CD4-positive, alpha-beta T cell treated with Interleukin-12 subunit alpha and Interleukin-12 subunit beta, for 1 hour (primary cell): ENCODE measurements at places on chromosomes 11 and 22.

- no peak for DNase-seq
Measured at GRCh38 chr11:36098087-36098486, 154.2 kb downstream of the LDLRAD3 start.

DNA sequence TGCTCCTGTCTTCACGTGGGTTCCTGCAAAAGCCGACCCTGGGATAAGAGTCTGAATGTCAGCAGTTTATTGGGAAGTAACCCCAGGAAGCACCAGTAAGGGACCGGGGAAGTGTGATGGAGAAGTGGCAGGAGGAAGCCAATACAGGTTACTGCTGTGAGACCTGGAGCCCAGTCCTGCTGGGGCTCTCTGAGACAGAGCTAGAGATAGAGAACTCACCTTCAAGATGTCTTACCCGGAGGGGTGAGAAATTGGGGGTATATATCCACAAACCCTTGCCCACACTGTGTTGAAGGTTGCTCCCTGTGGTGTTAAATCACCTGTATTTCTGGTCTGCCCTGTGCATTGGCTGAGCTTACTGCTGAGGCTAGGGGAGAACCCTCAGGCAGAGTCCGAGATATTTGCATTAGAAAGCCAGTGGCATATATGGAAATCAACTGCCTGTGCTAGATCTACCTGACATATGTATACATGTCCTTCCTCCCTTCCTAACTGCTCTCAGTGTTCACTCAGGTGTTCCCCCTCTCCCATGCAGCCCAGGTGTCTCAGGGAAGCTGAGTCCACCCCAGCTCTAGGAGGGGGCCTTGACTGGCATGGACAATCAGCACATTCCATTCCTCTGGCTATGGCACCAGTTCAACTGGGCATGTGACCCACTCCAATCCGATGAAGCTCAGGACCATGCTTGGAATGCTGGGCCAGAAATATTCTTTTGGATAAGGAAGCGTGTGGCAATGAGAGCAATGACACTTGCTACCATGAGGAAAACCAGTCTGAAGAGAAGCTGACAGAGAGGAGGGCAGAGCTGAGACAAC lies 6.8 kb upstream of the MICAL2 start:
- no peak for DNase-seq

GRCh38 chr22:39908136-39908535 lies 7.3 kb downstream of the GRAP2 start:
- no peak for DNase-seq

GRCh38 chr11:119728651-119729580 lies at the start of gene NECTIN1:
TSS of gene NECTIN1 (minus strand) at chr11:119729200. CDS start at chr11:119728553, 647 bp downstream.
- peak; percentile 84 for DNase-seq

DNA sequence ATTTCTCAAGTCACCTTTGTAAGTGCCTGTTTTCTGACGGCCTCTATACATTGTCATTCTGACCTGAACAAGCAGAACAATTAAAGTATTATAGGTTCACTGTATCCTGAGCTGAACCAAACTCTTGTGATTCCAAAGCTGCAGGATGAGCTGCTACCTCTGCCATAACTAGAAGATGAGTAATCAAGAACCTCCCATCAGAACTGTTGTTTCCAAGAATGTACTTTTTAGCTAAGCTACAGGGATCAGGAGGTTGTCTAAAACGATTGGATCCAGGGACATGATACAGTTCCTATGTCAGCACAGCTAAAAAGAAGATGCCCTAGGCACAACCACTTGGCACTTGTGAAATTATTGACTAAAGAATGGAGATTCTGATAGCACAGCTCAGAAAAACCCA lies 288.4 kb upstream of the CCDC90B start:
- DNase-seq = no peak

DNA sequence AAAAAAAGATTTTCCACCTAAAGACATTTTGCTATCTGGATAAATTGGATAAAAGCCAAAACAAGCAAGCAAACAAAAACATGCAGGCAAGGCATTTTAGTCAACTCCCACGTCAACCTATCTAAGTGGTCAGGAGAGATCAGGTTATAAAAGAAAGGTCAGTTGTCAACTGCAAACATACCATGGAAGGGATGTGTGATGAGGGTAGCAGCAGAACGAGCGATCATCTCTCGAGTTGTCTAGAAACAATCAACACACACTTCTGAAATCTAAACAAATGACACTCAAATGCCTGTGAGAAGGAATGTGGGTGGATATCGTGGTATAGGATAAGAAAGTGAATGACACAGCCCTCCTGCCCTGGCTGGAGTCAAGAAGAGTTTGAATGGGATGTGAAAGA lies 10.9 kb downstream of the MTCH2 start:
- DNase-seq = no peak

DNA sequence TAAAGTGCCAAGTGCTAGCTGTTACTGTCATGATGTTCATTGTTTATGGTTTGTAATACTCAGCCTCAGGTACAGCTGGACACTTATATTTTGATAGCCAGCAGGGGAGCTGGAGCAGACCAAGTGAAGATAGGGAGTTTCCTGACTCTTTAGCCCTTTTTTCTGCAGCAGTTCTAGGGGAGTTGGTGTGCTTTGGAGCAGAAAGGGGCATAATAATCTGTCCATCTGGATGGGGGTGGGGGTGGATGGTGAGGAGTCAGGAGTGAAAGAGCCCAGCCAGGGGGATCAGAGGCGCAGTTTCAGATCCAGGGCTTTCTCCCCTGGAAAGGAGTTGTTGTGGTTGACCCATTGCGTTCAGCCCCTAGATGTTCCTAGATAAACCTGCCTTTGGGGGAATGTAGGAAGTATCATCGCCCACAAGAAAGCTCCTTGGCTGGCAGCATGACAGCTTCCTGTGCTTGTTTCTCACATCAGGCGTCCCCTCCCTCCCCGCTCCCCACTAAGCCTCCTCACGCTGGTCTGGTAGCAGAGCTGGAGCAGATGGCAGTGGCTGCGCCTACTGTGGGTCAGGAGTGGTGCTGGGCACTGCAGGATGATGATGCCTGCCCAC lies 41.9 kb downstream of the MED15 start:
- DNase-seq = peak; percentile 70

GRCh38 chr11:121692236-121692635 lies 239.5 kb upstream of the SORL1-AS1 start:
- DNase-seq = no peak

- DNase-seq = no peak
Measured at GRCh38 chr11:110505528-110506284, 76.0 kb downstream of the FDX1 start.

DNA sequence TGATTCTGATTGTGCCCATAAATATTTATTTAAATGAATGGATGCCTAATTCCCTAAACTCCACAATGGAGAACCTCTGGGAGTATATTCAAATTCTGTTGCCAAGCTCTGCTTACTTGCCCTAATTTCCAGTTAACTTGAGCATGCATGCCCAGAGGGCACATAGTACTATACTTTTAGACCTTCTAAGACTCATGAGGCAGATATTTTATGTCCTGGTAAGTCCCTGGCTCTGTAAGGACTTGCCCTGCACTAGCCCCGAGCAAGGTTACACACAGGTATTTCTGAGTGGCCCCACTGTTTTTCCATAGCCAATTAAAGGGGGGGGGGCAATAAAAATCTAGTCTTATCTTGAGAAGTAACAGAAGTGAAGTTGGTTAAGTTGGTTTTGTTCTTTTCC lies 21.1 kb upstream of the CAPRIN1 start:
- DNase-seq = no peak

- no peak for DNase-seq
Measured at GRCh38 chr11:35536470-35536869, 11.1 kb upstream of the PAMR1 start.

DNA sequence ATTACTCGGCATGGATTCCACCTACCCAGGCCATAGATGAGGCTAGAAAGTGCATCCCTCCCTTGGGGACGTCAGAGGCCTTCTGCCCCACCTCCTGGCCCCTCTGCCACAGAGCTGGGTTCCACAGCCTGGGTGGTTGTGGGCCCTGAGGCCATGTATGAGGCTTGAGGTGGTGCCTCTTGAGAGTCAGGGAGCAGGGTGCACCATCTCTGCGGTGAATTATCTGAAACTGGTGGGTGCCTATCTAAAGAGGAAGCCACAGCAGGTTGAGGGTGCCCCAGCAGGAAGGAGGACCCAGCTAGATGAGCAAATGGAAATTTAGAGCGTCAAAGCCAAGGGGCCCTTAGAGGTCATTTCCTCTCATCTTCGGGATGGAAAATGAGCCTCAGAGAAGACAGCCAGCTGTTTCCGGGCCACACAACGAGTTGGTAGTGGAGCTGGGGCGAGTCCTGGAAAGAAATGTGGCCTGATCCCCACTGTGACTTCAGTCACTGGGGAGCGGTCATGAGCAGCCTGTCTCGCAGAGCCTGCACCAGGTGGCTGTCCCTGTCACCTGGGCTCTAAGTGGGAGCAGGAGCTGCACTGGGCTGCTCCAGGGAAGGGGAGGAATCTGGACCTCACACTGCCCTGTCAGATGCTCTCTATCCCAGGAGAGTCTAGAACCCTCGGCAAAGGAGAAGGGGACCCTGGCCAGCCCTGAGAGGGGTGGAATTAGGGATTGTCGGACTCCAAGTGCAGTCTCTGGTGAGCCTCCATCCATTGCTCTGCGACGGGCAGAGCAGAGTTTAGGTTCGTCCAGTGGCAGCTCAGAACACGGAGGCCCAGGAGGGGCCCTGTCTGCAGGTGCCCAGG lies 7.3 kb downstream of the ADORA2A start:
- peak; percentile 79 for DNase-seq

DNA sequence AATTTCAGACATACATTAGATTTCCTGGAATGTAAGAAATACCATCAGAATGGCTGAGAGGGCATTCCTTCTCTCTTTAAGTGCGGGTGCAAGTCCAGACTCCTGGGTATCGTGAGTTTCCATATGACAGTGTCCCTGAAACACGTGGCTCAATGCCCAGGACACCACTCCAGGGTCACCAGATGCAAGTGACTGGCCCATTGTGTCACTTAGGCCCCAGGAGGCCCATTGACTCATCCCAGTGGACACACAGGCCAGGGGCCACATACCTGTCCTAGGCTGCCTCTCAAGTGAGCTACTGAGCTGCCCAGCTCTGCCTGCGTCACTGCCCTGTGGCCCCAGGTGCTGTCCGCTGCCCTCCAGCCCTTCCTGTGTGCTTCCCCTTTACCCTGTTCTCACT lies 18.5 kb downstream of the FBLN1 start:
- no peak for DNase-seq

DNA sequence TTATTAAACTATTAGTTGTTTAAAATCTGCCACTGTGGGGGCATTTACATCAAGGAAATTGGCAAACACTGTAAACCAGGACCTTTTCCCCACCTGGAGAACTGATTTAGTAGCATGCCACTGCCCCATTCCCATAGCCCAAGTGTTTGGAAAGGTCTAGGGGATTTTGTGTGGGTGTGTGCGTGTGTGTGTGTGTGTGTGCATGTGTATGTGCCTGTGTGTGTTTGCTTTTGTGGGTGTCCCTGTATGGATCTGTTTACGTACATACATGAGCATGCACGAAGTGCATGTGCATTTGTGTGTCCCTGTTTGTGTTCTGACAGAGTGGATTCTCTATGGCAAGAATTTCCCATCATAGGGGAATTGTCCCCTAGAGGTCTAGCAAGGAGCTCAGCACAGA lies 62.7 kb upstream of the LMO1 start:
- DNase-seq = no peak

DNA sequence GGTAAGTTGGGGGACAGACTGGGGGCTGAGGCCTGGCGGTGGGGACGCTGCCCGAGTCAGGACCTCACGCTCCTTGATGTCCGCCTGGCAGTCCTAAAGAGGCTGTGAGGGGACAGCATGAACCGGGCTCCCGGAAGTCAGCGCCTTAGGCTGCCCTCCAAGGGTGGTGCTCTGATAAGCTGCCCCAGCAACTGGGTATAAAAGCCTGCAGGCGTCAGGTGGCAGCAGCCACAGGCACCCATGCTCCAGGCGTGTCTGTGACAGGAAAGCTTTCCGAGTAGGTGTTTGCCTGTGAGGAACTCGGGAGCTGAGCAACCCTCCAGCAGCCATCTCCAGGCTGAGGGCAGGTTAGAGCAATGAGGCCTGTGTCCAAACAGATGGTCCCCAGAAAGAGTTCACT lies 53.0 kb downstream of the ST3GAL4 start:
- DNase-seq = no peak

- no peak for DNase-seq
Measured at GRCh38 chr11:11407065-11407762, 54.2 kb upstream of the CSNK2A3 start.

- peak; percentile 18 for DNase-seq
Measured at GRCh38 chr22:39237318-39238100, 7.3 kb downstream of the PDGFB start.

DNA sequence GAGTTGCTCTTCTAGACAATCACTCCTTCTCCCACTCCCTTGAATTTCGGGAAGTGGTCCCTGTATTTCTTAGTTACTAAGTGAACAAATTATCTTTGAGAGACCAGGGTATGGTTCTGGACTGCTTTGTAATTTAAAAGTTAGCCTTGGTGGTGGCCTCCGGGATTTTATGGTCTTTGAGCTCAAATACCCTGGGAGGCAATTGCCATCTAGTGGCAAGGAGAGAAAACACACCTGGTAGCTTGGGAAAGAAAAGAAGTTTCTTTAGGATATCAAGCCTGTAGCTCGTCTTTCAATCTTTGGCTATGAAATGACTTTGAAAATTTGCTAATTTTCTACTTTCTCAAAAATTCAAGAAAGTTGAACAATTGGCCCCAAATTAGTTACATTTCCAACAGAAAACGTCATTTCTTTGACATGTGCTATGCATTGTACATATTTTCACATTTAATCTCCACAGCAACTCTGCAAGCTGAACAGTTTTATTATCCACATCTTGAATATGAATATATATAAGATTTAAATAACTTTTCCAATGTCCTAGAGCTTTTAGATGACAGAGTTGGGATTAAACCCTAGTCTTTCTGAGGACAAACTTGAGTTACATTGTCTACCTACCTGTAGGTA lies 39.1 kb downstream of the MMP27 start:
- peak; percentile 37 for DNase-seq

GRCh38 chr11:44967930-44968496 lies 17.3 kb upstream of the TP53I11 start:
- no peak for DNase-seq

DNA sequence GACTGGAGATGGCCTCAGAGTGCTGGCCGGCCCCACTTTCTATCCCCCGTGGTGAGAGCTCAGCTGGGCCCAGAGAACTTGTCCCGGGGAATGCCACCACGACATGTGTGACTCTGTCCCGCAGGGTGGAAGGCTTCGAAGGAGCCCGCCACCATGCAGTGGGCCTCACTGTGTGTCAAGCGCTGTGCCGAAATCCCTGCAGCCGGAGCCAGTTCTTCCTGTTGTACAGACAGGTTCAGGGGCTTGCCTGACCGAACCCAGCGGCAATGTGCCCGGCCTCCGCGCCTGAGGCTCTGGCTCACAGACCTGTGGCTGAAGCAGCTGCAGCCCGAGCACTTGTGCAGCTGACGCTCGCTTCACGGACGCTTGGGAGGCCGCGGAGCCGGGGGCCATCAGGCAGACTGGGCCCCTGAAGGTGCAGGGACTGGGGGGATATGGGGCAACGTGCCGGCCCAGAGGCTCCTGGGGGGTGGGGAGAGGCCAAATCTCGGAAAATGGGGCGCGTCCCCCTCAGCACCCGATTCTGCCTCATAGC lies 650 bp downstream of the PPM1F start:
- DNase-seq = no peak

DNA sequence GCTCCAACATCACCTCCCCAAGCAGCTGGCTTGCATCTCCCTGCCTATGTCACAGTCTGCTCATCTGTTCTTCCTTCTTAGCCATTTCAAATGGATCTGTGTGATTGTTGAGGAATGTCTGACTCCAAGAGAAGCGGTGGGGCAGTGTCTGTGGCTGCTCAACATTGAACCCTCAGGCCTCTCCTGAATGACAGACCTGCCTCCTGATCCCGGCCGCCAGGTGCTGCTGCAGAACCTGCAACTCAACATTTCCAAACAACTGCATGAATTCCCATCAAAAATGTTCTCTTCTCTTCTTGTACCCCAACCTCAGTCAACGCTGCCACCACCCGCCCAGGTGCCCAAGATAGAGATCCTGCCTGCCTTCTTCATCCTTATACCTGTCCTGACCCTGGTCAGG lies 132.5 kb downstream of the FBXO7 start:
- DNase-seq = no peak
